ENCODE measurements at places on chromosomes 2 and 18. TPM values are rescaled to one million over a fixed set of nuclear protein-coding genes. Genes with fewer than 3 reads are reported as not detected.

KANSL3 gene
- 60.8 TPM for total RNA-seq

SFT2D3 gene
- 4.8 TPM for total RNA-seq

IL36G gene
- not detected for total RNA-seq

KCNJ3 gene
- total RNA-seq, result not detected

- H3K4me1 ChIP-seq, result peaks cover 23% of the 10 kb centered on the region
- no peak overlapping the region for H3K4me3 ChIP-seq
- no peak for DNase-seq
- H3K27ac ChIP-seq, result no peak overlapping the region
Measured at GRCh38 chr18:62935994-62936393, 220.7 kb downstream of the PHLPP1 start.

- no peaks in the 10 kb centered on the region for H3K27me3 ChIP-seq
- no peak overlapping the region for H3K27ac ChIP-seq
- no peaks in the 10 kb centered on the region for H3K36me3 ChIP-seq
- no peaks in the 10 kb centered on the region for H3K4me1 ChIP-seq
Measured at GRCh38 chr2:71896385-71897136, 251.1 kb downstream of the CYP26B1 start.

GRCh38 chr2:145256551-145256950 is 736.6 kb upstream of the ZEB2 start:
- H3K4me3 ChIP-seq, result no peak overlapping the region
- H3K27ac ChIP-seq, result no peak overlapping the region
- no peaks in the 10 kb centered on the region for H3K36me3 ChIP-seq
- H3K27me3 ChIP-seq, result peaks cover 60% of the 10 kb centered on the region
- peaks cover 17% of the 10 kb centered on the region for H3K4me1 ChIP-seq
- no peak for DNase-seq

GRCh38 chr18:9209279-9209678 is 72.7 kb downstream of the ANKRD12 start:
- peaks cover 8% of the 10 kb centered on the region for H3K4me1 ChIP-seq
- peaks cover 36% of the 10 kb centered on the region for H3K36me3 ChIP-seq
- no peak overlapping the region for H3K4me3 ChIP-seq
- DNase-seq, result no peak

GRCh38 chr2:68714866-68715265 is 19.7 kb upstream of the ARHGAP25 start:
- H3K27me3 ChIP-seq, result peaks cover 3% of the 10 kb centered on the region
- H3K27ac ChIP-seq, result peak overlapping the region; percentile 53
- peak; percentile 73 for DNase-seq

DNA sequence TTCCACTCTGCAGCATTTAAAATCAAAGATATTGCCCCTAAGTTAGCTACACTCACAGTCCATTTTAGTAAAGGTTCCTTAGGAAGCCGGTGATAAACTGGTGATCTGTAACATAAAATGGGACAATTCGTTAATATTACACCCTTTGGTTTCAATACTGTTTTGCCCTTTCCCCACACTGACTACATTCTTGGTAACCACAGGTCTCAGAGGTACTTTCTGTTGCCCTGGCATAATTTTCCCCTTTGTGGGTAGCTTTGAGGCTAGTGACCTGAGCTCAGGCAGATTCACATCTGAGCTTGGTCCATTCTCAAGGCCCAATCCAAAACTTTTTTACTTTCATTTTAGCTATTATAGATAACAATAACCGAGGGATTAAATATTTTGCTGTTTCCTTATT is 32.9 kb upstream of the CSRNP3 start:
- no peak for DNase-seq
- H3K4me1 ChIP-seq, result no peaks in the 10 kb centered on the region
- H3K4me3 ChIP-seq, result no peak overlapping the region
- no peaks in the 10 kb centered on the region for H3K36me3 ChIP-seq

DNA sequence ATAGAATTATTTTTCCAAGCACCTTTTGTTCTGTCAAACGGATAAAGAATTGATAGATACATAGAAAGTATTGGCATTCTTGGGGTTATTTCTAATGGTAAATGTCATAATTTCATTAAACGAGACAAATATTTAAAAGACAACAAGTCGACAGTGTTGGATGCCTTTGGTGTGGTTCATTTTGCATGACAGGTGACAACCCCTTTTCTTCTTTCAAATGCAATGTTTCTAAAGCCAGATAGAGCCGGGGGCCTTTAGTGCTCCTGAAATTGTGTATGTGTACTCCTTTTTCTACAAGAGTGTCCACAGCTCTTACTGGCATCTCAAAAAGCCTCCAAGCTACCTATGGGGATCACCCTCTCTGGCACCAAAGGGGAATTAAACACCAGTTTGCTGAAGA is 350.8 kb upstream of the ID2 start:
- peaks cover 3% of the 10 kb centered on the region for H3K36me3 ChIP-seq
- peaks cover 58% of the 10 kb centered on the region for H3K4me1 ChIP-seq
- no peak for DNase-seq
- no peak overlapping the region for H3K27ac ChIP-seq
- no peak overlapping the region for H3K4me3 ChIP-seq

GRCh38 chr2:113157118-113157896 is 16.5 kb upstream of the PSD4 start:
- peaks cover 7% of the 10 kb centered on the region for H3K27me3 ChIP-seq
- peak; percentile 61 for DNase-seq
- H3K4me3 ChIP-seq, result peak overlapping the region; percentile 86

GRCh38 chr18:9101730-9102507 is 580 bp upstream of the NDUFV2 start:
- no peaks in the 10 kb centered on the region for H3K27me3 ChIP-seq
- H3K36me3 ChIP-seq, result peaks cover 42% of the 10 kb centered on the region
- peak overlapping the region; percentile 97 for H3K27ac ChIP-seq
- H3K4me1 ChIP-seq, result peaks cover 46% of the 10 kb centered on the region
- peak; percentile 57 for DNase-seq

DNA sequence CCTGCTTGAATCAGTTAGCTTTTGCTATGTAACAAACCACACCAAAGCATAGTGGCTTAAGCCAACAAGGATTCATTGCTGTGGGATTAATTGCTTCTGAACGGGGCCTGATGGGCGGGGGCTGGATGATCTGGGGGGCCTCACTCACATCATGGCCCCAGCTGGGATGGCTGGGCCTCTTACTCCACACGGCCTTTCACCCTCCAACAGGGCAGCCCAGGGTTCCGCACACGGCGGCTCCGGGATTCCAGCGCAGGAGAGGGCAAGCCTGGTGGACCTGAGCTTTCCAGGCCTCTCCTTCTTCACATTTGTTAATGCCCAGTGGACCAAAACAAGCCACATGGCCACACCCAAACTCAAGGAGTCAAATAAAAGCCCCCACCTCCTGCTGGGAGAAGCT is 86.3 kb upstream of the PHLPP1 start:
- H3K4me1 ChIP-seq, result no peaks in the 10 kb centered on the region
- no peak overlapping the region for H3K4me3 ChIP-seq
- no peak overlapping the region for H3K27ac ChIP-seq
- H3K36me3 ChIP-seq, result no peaks in the 10 kb centered on the region
- DNase-seq, result no peak

- peak overlapping the region; percentile 95 for H3K27ac ChIP-seq
- no peak for DNase-seq
- H3K4me1 ChIP-seq, result peaks cover 41% of the 10 kb centered on the region
- H3K27me3 ChIP-seq, result no peaks in the 10 kb centered on the region
- peaks cover 29% of the 10 kb centered on the region for H3K36me3 ChIP-seq
- peak overlapping the region; percentile 84 for H3K4me3 ChIP-seq
Measured at GRCh38 chr2:127700527-127701192, 637 bp upstream of the SFT2D3 start.

DNA sequence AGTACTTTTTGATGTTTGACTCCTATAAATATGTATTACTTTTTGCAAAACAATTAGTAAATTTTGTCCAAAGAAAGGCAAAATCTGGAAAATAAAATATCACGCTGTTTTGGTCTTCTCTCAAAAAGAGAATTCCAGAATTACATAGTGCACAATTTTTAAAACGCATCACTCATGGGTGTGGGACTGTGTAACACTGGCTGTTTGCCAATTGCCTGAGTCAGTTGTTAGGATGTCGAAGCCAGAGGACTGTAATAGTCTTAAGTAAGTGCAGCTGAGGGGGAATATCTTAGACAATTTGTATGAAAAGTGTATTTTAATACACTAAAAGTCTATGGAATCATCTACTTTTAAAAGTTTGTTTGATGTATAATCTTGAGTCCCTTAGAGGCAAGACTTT is 24.1 kb upstream of the EPHA4 start:
- H3K27ac ChIP-seq, result no peak overlapping the region
- no peak for DNase-seq
- H3K4me1 ChIP-seq, result no peaks in the 10 kb centered on the region
- H3K27me3 ChIP-seq, result peaks cover 2% of the 10 kb centered on the region

GRCh38 chr18:79615091-79615490 is 64.5 kb upstream of the CTDP1 start:
- H3K27ac ChIP-seq, result no peak overlapping the region
- no peaks in the 10 kb centered on the region for H3K27me3 ChIP-seq
- H3K36me3 ChIP-seq, result no peaks in the 10 kb centered on the region

GRCh38 chr2:46062637-46063412 is 234.4 kb upstream of the EPAS1 start:
- H3K27ac ChIP-seq, result no peak overlapping the region
- no peaks in the 10 kb centered on the region for H3K27me3 ChIP-seq
- no peaks in the 10 kb centered on the region for H3K36me3 ChIP-seq

GRCh38 chr2:201223089-201224073 is 37.0 kb upstream of the CASP8 start:
- DNase-seq, result no peak
- peak overlapping the region; percentile 78 for H3K27ac ChIP-seq
- peaks cover 44% of the 10 kb centered on the region for H3K4me1 ChIP-seq
- peak overlapping the region; percentile 23 for H3K4me3 ChIP-seq
- no peaks in the 10 kb centered on the region for H3K27me3 ChIP-seq

- no peaks in the 10 kb centered on the region for H3K36me3 ChIP-seq
- H3K27me3 ChIP-seq, result no peaks in the 10 kb centered on the region
- no peak overlapping the region for H3K27ac ChIP-seq
- DNase-seq, result no peak
Measured at GRCh38 chr2:181786371-181787228, 104.9 kb upstream of the ITPRID2 start.

GRCh38 chr18:79787865-79788733 is 9.6 kb upstream of the KCNG2 start:
- no peak for DNase-seq
- H3K36me3 ChIP-seq, result peaks cover 4% of the 10 kb centered on the region
- H3K4me3 ChIP-seq, result no peak overlapping the region
- peaks cover 2% of the 10 kb centered on the region for H3K4me1 ChIP-seq

DNA sequence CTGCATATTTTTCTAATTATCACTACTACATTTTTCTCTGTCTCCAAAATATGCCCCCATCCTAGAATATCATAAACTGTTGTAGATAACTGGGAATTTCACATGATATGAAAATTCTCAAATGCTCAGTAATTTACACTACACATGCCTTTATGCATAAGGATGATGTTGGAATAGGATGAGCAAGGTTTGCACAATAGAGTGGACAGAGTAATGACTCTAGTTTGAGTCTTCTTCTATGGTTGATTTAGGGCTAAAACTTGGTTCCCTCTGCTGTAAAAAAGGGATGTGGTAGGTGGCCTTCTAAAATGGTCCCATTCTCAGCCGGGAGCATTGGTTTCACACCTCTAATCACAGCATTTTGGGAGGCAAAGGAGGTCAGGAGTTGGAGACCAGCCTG is 129.9 kb downstream of the BCL11A start:
- H3K4me3 ChIP-seq, result no peak overlapping the region
- no peaks in the 10 kb centered on the region for H3K36me3 ChIP-seq
- no peak for DNase-seq
- no peak overlapping the region for H3K27ac ChIP-seq
- H3K27me3 ChIP-seq, result no peaks in the 10 kb centered on the region

Measured in activated CD8-positive, alpha-beta T cell treated with anti-CD3 and anti-CD28 coated beads, Interleukin-2, amount 10 ng/mL, durations not matched to agents 7 days and 5 days (primary cell).